ENCODE measurements at places on chromosomes 1 and 21.

DNA sequence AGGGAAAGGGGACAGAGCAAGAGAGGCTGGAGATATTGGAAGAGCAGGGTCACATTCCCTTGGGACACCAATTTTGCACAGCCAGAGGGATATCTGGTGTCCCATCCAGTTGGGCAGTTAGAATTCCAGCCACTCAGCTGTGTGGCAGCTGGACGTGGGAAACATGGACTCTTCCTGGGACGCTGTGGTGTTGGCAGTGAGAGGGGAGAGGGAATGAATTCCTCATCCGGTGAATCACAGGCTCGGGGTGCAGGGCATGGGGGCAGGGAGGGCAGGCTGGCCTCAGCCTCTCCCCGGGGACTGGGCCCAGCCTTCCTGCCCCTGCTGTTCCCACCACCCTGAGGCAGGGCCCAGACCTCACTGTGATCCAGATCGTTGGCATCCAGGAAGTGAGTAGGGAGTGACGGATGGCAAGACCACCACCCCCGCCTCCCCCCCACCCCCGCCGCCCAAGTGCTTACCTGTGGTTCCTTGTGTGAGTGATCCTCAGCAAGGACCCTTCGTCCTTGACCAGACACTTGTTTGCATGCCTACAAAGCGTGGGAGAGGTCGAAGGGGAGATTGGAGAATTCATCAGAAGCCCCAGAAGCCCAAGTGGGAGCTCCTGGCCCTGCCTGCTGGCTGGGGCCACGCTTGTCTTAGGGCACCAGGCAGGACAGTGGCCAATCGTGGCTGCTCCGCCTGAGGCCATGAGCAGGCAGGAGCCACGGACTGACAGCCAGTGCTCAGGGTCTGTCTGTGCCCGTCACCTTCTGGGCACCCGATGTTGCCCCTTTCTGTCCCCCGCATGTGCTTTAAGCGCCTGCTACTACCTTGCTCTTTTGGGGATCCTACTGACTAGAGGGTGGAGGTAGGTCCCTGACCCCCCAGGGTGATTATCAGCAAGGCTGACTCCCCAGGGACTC, 8.7 kb downstream of the WNT3A start:
- DNase-seq = peak; percentile 1

DNA sequence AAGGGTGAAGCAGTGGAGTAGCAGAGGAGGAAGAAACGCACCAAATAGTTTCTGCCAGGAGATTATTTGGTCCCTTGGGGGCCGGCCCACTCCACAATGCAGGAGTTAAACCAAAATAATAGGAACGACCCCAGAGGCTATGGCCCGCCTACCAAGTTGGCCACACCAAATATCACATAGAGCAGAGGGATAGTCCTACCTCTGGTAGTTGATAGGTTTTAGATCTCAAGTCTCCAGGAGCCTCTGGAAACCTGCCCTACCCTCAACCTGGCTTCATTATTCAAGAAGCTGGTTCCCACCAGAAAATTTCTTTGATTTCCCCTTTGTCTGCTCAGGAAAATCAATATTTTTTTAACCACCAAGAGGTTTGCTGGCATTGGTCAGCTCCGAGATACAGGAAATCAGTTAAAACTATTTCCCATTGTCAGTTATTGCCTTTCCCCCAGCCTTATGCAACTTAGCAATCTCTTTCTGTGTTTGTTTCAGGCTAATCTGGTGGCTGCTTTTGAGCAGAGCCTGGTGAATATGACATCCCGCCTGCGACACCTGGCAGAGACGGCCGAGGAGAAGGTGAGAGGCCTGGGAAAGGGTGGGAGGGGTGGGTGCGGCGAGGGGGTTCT, 35.5 kb upstream of the IPO9 start:
- DNase-seq = no peak

DNA sequence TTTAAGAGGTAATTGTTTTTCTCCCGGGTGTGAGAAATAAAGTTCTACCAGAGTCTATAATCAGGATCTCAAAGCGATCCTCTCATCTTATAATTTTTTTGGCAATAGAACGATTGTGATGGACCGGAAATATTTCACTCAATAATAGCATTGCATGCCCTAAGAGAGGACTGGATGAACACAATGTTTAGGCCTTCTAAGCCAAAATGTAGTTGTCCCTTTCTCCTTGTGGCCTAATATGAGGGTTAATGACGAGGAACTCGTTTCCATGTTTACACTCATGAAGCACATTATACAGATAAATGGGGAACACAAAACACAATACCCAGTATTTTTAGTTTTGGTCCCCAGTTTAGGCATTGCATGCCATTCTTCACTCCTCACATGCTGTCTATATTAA, 5.9 kb downstream of the TBX15 start:
- no peak for DNase-seq

GRCh38 chr1:223444411-223444810, 51.2 kb downstream of the CCDC185 start:
- no peak for DNase-seq

DNA sequence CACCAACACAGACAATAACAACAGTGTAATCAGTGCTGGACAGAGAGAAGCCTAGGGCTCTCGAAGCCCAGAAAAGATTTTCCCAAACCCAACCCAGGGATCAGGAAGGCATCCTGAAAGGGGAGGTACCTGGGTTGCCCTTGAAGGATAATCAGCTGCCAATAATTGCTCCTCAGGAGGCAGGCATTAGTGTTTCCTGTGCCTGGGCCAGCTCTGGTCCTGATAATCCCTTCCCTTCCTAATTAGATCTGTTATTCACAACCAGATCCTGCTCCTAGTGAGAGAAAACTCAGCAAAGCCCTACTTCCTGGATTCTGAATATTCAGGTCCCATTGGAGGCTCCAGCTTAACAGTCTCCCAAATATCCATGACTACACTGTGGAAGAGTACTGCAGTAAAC, 117.4 kb downstream of the DMRTA2 start:
- DNase-seq = no peak

DNA sequence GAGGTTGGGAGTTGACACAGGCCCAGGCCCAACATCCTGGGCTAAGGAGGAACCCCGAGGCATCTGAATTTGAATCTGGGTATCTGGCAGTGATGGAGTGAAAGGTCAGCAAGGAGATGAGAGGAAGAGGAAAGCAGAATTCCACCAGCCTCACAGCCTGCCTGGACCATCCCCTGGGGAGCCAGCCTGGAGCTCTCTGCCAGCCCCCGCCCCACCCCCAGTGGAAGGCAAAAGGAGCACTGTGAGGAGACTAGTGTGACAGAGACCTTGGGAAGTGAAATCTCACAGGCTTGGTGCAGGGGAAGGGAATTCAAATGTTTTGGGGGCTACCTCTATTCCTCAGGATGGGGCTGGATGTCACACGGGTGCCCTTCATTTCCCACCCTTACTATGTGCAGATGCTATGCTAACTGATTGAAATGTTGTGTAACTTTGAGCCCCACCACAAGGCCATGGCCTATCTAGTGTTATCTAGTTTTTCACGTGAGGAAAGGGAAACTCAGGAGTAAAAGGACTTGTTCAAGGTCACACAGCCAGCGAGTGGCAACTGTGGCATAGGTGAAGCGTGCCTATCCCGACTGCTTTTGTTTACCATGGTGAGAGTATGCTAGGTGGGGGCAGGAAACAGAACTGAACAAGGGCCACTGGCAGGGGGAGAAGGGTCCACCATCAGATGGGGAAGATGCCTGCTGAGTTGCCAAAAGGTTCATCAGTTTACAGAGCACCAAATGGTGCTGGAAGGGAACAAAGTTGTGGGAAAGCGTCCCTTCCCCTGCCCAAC, 29.8 kb downstream of the AHDC1 start:
- DNase-seq = no peak

DNA sequence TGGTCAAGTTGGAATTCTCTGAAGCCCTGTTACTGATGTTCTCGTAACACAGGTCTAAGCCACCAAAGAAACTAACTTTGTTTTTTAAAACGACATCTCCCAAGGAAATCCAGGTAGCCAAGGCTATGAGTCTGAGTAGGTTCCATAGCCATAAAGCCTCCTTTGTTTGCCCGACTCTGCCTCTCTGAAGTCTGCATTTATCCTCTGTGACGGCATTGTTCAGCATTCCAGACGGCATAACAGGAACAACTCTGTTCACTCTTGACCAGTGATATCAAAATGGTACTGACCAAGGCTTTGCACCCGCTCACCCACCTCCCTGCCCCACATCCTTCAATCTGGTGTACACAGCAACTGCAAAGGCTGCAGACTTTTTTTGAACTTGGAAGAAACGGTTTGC, 14.8 kb downstream of the URB1 start:
- no peak for DNase-seq

DNA sequence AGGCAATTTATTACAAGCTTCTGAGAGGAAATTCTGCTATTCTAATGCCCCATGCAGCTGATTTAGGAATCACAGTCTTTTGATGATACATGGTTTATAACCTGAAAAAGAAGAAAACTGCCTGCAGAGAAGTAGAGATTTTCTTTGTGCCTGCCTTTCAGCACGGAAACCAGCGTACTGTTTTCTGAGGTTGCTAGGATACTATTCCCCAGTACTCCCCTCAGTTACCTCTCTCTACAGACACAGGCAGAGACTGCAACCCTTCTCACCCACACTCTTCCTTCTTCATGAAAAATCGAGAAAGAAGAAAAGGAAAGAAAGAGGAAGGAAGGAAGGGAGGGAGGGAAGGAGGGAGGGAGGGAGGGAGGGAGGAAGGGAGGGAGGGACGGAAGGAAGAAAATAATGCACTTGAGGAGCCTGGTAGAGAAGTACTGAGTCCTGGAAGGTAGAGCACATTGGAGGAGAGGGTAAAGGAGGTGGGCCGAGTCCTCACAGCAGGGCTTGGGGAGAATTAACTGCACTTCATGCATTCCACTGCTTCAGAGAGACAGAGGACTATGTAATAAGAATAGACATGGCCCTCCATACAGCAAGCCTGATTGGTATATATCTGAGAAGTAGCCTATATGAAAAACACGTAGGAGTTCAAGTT, 21.9 kb downstream of the RGS2 start:
- no peak for DNase-seq

DNA sequence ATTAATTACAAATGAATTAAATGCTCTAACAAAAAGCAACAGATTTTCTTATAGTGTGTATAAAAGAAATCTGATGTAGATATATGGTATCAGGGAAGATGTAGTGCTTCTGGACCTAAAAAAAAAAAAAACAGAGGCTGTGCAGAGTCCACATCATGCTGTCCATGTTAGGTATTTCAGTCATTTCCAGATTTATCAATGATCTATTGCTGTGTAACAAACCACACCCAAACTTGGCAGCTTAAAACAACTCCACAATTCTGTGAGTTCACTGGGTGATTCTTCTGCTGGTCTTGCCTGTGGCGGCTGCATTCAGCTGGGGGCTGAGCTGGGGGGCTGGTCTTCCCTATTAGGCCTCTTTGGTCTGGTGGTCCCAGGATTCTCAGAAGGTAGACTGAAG, 52.3 kb upstream of the C1orf146 start:
- no peak for DNase-seq

- DNase-seq = no peak
Measured at GRCh38 chr1:223711173-223711572, 1.2 kb upstream of the CAPN2 start.

DNA sequence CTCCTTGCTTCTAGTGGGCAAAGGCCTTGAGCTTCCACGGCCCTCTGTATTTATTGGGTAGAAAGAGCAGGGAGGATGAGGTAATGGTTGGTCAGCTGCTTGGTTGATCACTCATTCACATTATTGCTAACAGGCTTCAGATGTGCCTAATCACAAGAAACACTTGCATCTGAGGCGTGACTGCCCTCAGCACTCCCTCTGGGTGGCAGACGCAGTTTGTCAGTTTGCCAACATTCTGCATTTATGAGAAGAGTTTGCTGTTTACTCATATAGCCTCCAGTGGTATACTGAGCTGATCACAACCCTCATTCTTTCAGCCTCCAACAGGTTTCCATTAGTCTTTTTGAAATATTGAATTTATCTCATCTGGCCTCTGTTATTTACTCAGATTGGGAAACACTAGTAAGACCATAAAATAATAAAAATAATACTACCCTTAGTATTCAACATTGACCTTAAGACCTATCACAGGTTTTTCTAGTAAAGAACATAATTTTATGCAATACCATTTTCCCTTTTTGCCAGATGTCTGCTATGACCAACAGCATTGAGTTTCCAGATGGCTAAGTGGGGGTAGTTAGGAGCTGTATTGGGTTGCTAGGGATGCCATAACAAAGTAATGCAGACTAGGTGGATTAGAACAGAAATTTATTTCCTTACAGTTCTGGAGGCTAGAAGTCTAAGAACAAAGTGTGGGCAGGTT, 53.3 kb downstream of the PTGFR start:
- peak; percentile 71 for DNase-seq

- DNase-seq = no peak
Measured at GRCh38 chr1:185338719-185339622, 21.9 kb upstream of the IVNS1ABP start.

DNA sequence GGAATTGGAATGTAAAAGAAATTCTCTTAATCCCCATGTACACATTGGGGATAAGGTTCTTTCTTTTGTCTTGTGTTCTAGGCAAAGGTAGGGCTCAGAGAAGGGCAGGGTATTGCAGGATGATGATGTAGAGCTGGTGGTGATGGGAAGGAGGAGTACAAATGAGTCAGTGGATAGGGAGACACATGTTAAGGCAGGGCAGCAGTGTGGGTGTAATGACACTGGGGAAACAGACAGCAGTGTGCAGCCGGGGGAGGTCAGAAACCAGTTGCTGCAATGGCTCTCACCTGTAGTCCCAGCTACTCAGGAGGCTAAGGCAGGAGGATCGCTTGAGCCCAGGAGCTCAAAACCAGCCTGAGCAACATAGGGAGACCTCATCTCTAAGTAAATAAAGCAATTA, 5.1 kb downstream of the NLRP3 start:
- DNase-seq = no peak

DNA sequence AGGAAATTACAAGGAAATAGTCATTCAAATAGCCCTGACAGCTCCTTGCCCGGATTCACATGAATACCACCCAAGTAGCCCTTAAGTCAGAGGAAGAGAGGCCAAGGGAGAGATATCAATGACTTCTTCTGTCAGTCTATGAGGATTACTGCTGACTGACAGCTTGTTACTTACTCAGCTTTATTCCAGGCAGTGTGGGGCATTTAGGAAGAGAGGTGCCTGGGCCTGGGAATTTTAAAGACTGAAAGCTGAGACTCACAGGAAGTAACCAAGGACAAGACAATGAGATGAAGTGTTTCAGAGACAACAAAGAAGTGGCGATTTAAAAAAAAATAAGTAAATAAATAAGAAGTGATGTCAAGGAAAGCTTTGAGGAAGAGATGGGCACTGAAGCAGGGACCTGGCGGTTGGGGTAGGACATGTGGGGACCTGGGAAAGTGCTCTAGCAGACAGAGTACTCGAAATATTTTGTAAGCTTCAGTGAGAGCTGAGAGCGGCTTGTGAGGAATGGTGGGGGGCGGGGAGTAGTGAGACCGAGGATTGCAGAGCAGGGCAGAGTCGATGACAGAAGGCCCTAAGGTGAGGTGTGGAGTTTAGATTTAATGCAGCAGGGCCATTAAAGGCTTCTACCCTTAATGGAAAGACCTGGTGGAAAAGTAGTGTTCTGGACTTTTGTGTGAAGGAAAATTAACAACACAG, 58.9 kb downstream of the ST3GAL3 start:
- DNase-seq = no peak

DNA sequence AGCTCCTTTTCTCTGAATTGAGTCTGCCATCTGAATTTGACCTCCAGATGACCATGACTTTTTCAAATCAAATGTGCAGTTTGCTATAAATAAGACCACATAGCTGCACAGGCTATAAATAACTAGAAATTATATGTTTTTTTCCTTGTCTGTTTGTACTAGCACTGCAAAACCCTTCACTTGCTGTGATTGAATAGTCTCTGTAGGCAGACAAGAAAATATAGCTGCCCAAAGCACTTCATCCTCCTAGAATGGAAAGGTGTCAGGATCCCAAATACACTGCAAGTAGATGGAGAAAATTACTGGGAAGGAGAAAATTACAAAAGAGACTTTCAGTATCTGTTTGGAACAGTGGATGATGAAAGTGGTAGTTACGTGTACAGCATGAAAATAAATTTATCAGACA, 175.8 kb downstream of the APP start:
- DNase-seq = no peak

All from BJ (cell line).